ENCODE measurements at places on chromosomes 11 and 22.

- DNase-seq, result no peak
Observed at GRCh38 chr11:78652843-78653239, 78.2 kb upstream of the NARS2 start.

DNA sequence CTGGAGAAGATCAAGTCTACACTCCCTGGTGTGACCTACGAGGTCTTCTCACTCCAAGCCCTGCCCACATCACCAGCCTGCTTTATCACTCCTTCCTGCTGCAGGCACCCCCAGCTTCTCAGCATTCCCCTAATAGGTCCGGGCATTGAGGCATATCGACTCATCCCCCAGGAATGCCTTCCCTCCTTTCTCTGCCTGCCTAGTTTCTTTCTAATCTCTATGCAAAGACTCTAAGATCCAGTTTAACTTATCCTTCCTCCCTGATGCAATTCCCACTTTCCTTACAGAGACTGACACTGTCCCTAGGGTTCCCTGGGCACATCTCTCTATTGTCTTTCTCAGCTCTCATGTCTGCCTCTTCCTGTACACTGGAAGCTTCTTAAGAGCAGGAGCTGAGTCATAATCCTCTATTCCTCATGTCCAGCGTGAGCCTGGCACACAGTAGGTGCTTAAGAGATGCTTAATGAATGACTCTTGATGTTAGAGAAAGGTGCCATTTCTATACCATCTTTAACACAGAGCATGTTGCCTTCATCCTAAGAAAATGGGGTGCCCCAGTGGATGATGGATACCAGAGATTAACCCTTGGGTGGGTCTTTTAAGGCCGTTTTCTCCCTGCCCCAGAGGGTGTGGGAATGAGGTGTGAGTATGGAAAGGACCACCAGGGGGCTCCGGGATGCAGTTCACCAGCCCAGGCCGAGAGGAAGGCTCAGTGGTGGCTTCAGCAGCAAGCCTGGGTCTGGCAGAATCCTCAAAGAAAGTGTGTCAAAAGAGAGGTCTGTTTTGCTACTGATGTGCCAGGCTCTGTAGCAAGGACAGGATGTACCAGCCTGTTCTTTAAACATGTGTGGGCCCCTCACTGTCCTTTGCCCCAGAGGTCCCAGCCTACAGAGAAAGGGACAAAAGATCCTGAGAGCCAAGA is 34.7 kb downstream of the PARVA start:
- DNase-seq, result peak; percentile 64

- no peak for DNase-seq
Observed at GRCh38 chr11:16902182-16902581, 112.0 kb downstream of the PLEKHA7 start.

DNA sequence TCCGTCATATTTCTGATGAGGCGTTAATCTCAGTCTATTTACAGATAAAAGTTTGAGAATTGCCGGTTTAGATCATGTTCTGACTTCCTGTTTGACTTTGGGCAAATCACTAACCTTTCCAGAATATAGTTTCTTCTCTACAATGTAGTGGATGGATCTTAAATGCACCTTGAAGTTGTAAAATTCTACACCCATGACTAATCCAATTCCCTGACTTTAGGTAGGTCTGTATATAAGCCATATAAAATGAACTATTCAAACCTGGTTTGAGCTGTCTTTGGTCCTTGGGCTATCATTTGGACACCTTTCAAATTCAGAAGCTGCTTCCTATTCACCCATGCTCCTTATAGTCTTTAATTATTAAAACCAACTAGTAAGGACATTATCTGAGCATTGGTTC is 52.2 kb upstream of the BLID start:
- no peak for DNase-seq

- no peak for DNase-seq
Observed at GRCh38 chr22:49008682-49009235, 818.9 kb downstream of the BRD1 start.

DNA sequence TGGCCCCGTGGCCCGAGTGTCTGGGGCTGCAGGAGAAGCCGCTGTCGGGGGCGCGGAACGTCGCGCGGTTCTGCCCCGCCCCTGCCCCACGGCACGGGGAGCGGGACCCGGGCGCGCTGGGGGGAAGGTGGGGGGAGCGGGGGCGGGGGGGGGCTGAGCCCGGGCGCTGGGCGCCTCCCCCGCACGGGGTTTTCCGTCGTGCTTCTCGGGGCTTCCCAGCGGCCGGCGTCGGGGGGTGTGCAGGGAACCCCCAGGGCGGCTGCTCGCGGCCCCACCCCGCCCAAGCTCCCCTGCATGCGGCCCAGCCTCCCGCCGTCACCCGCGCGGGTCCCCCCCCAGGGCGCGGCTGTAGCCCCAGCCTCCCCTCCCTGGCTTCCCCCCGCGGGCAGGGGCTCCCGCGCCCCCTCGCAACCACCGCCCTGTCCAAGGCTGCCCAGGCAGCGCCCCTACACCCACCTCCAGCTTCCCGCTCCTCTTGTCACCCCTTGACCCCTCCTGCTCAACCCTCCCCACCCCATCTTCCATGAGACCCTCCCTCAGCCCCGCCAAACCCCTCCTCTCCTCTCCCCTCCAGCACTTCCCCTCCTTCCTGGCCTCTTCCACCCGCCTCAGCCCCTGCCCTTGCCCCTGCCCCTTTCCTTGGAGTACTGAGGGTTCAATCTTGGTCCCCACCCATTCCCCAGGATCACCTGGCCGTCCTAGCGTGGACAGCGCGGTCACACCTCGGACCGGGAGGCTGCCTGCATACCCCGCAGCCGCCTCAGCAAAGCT is 1.7 kb downstream of the IL17REL start:
- no peak for DNase-seq

All from brain (organoid and tissue), 16 donors.